Stimulated activated CD8-positive, alpha-beta memory T cell treated with anti-CD3 and anti-CD28 coated beads, Interleukin-4, amount 100 ng/mL, for 1 hour (primary cell): ENCODE measurements at places on chromosomes 5 and 9.

- no peak for DNase-seq
Observed at GRCh38 chr9:108586471-108587139, 269.2 kb downstream of the ACTL7B start.

DNA sequence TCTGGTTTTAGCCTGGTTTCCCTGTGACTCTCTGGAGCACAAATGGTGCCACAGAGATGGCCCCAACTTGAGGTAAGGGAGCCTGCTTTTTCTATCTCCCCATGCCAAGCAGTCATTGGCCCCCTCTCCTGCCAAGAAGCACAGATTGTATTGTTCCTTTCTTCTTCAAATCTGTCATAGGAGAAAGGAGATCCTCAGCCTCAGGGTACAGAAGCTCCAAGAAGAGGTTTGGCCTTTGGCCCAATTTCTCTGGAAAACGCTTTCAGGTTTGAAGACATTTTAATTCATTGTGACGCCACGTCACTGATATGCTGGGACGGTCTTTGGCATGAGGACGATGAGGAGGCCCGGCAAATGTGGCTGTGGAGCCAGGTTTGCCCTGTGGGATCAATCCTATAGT, 29.2 kb upstream of the PANK3 start:
- DNase-seq, result no peak

- no peak for DNase-seq
Observed at GRCh38 chr5:139301808-139302499, 8.4 kb downstream of the MATR3 start.

- DNase-seq, result no peak
Observed at GRCh38 chr9:110668570-110669167, at the start of gene MUSK. TSS of gene MUSK (plus strand) at chr9:110668791. CDS start at chr9:110668905, 114 bp downstream.

DNA sequence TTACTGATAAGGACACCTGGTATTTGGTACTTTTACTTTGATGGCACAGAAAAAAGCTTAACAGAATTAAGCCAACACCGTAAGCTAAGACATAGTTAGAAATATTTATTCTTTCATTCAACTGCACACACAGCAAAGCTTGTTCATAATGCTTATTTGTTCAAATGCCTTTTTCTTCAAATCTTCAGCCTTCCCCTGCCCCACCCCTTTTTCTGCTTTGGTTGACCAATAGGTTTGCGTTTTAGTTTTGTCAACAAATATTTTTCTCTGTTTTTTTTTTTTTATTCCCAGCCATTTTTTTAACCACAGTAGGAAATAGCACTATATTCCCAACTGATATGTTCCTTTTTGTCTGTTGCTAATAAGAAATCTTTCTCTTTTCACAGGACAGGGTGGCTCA, 4.9 kb upstream of the RICTOR start:
- no peak for DNase-seq

GRCh38 chr9:123753669-123754258, 176.2 kb downstream of the DENND1A start:
- DNase-seq, result no peak

- no peak for DNase-seq
Observed at GRCh38 chr9:68798423-68798822, 93.4 kb downstream of the PIP5K1B start.

DNA sequence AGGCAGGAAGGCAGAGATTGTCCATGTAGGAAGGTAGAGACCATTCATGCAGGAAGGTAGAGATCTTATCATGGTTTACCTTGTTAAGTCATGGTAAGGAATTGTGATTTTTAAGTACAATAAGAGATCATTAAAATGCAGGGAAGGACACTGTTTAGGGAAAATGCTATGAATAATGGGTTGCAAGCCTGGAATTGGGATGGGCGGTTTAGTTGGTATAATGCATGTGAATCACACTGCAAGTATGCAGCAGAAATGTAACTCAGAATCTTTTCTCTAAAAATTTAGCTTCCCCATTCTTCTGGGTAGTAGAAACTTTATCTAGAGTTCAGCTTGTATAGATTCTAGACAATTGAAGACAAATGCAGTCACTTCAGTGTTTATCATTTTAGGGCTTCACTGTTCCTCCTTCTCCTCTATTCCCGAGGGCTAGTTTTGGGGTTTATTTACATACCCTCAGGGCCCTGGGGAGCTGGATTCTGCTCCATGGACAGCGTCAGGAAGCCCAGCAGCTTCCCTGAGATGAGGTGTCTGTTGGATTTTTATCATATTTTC, 212.0 kb downstream of the SREK1 start:
- no peak for DNase-seq

- DNase-seq, result no peak
Observed at GRCh38 chr9:108639696-108640095, 216.1 kb downstream of the ACTL7B start.

- DNase-seq, result no peak
Observed at GRCh38 chr9:36399980-36400331, at the start of gene RNF38. TSS of gene RNF38 (minus strand) at chr9:36400269. CDS start at chr9:36400108, 161 bp downstream.

- DNase-seq, result no peak
Observed at GRCh38 chr5:171945476-171945875, 61.0 kb downstream of the FBXW11 start.

DNA sequence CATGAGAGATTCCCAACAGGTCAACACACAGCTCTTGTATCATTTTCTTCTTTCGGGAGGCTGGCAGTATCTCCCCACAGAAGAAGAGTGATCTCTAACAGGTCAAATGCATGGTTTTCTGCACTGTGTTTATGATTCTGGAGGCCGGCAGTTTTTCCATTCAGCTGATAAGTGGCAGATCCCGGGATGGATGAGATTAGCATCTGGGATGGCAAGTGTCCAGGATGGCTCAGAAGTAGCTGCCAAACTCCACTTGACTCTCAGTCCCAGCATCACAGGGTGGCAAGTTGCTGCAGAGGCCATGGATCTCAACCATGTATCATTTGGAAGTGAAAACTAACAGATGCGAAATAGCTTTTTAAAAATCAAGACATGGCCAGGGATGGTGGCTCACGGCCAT, 97.8 kb upstream of the SLC44A1 start:
- DNase-seq, result no peak

DNA sequence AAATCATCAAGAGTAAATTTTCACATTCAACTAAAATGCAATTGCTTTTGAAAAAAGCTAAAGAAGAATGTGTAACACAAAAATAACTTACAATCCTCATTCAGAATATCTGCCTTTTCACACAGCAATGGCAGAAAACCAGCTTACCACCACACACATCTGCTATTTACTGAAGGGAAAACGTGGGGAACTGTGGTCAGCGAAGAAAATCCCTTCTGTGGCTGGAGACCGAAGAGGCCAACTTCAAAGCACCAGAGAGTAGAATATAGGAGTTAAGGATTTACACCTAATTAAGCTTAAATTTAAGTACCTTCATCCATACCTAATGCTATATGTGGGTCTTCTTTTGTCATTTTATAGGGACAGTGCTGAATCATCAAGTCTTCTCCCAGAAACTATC, 339.6 kb downstream of the DEPDC1B start:
- no peak for DNase-seq

DNA sequence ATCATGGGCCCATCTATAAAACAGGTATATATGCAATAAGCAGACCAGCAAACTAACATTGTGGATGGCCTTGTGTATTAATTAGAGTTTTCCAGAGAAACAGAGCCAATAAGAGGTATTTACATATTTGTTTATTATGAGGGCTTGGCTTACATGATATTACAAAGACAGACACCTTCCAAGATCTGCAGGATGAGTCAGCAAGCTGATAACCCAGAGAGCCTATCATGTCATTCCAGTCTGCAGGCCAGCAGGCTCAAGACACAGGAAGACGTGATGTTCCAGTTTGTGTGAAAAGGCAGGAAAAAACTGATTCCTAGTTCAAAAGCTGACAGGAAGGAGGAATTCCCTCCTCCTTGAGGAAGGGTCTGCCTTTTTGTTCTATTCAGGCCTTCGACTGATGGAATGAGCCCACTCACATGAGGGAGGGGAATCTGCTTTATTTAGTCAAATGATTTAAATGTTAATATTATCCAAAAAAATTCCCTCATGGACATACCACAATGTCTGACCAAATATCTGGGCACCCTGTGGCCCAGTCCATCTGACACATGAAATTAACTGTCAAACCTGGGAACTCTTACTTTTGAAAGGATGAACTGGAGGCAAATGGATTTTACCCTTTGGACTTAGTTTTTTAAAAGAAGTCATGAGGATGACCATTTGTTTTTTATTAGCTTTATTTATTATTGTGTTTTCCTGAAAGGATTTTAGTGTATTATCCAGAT, 161.2 kb upstream of the CHD1 start:
- no peak for DNase-seq

DNA sequence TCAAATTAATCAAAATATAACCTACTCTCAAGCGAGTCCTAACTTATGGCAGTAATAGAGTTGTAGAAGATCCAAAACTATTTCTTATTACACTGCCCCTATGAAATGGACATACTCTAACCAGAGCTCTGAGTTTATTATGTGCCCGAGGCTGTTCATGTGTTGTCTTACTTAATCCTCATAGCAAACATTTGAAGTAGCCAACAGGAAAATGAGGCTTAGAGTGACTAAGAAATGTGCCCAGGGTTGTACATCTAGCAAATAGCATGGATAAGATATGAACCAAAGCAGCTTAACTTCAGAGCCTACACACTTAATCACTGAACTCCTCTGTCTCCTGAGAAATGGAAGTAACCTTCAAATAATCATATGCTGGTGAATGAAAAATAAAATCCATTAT, 1551.7 kb downstream of the MAT2B start:
- DNase-seq, result no peak

GRCh38 chr5:180281706-180282105, 10.2 kb downstream of the MAPK9 start:
- no peak for DNase-seq

- DNase-seq, result no peak
Observed at GRCh38 chr5:138603249-138603920, 28.2 kb upstream of the HSPA9 start.

DNA sequence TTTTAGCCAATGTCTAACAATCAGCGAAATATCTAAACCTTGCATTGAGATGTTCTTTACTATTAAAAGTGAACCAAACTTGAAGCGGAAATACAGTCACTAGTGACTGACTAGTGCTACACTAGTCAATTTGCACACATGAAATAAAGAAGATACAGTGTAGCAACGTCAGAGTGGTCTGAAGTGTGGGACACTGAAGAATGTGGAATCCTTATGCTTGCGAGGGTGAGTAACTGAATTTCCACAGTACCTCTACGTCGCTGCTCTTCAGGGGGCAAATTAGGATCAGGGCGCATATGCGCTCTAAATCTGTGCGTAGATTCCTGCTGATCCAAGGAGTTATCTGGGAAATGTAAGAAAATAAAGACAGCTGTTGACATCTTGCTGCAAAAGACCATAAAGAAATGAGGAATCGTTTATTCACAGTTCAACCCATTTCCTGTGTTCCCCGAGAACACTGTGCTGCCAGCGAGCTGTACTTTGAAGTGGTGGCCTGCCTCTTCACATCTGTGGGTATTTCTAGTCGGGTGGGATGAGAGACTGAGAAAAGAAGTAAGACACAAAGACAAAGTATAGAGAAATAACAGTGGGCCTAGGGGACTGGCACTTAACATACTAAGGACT, 39.8 kb upstream of the FLT4 start:
- DNase-seq, result peak; percentile 15

DNA sequence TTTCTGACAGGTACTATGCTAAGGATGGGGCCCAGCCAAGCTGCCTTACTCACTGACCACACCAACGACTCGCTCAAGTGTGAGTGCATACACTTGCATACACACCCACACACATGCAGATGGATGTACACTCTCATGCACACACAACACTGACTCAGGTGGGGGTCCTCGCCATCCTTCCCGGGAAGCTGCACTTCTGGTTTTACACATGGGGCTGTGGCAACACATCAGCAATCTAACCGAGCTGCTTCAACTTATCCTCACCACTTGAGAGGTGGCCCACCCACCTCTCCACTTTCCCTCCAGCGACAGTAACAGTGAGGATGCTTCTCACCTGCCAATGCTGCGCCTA, 67.2 kb upstream of the SLC25A51 start:
- DNase-seq, result no peak

- DNase-seq, result peak; percentile 33
Observed at GRCh38 chr9:93028448-93029006, 30.0 kb upstream of the SUSD3 start.

DNA sequence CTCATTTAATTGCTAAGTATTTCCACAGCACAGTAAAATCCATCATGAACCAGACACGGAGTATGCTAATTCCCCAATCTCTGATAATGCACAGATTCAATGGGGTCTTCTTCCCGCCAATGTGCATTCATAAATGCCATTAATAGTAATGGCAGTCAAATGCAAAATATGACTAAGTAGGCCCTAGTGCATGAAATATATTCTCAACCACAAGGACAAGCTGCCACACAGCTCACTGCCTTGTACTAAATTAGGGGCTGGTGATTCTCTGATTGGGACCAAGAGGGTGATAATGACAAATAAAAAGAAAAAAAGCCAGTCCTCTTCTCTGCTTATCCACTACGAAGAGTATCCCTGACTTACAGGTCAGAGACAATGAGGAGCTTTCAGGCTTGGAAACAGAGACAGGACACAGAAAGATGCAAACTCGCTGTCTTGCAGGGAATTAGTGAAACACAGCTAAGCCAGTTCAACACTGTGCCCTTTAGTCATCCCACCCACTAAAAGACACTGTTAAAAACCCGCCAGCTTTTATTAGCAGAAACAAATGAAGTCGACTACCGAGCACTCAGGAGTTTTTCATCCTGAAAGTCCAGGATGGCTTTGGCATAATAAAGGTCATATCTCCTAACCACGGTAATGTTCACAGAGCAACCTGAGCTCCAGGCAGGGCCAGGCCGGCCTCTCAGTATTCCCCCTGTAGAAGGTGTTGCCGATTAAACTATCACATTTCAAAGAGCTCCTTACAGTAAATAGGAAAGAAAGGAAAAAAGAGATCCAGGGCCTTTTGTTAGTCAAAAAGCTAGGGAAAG, 148.1 kb downstream of the EBF1 start:
- no peak for DNase-seq

- DNase-seq, result peak; percentile 9
Observed at GRCh38 chr9:6413365-6414246, 607 bp downstream of the UHRF2 start.

DNA sequence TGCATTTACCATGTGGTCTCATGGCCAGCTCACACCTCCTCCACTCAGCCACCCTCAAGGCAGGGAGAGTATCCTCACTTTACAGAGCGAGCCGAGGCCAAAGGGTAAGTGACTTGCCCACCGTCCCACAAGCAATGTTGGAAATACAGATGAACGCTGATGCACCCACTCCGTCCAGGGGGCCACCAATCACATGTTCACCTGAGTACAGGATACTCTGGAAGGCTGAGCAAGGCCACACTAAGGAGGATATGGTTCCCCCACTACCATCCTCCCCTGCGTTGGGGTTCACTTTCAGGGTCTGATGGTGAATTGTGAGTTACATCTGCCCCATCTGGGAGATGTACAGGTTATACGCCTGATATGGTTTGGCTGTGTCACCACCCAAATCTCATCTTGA, 128.8 kb downstream of the ATPSCKMT start:
- DNase-seq, result no peak

GRCh38 chr9:137685035-137685740, 66.4 kb downstream of the EHMT1 start:
- no peak for DNase-seq

DNA sequence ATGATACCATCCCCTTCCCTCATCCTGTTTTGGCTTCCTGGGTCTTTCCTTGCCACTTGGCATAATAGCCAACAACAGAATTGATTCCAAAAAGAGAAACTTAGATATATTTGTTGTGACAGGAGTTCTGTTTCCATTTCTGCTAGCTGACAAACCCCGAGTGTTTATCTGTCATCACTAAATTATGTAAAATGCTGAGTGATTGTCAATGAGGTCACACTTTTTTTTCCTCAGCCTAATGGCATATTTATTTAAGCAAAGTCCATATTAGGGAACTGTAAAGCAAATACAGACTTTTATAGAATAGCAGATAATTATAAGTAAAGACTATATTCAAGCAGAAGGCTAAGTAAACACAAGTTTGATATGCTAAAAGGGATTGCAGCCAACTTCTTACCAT, 64.0 kb downstream of the RGS7BP start:
- no peak for DNase-seq
